Globus pallidus (tissue), 1 donor: ENCODE measurements at places on chromosomes 7 and 10.

DNA sequence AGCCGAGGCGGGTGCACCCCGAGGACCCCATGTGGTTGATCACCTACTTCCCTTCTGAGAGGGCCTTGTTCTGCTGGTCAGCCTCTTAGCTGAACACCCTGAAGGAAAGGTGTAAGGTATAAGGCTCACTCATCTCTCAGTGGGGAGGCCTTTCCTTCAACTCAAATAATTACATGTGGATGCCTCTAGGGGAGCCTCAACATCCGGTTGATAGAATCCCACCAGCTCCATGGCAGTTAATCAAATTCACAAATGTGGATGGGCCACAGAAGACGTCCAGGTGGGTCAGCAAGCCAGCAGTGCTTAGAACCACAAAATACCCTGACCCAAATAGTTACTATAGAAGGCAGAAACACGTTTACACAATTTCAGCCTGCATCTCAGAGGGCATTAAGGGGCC lies 37.7 kb upstream of the ZNF32 start:
- DNase-seq: no peak

- no peak for DNase-seq
These were observed 47.9 kb downstream of the IGF2BP3 start for GRCh38 chr7:23422384-23422783.

GRCh38 chr7:4842319-4843064 lies 19.3 kb downstream of the PAPOLB start:
- DNase-seq: no peak

DNA sequence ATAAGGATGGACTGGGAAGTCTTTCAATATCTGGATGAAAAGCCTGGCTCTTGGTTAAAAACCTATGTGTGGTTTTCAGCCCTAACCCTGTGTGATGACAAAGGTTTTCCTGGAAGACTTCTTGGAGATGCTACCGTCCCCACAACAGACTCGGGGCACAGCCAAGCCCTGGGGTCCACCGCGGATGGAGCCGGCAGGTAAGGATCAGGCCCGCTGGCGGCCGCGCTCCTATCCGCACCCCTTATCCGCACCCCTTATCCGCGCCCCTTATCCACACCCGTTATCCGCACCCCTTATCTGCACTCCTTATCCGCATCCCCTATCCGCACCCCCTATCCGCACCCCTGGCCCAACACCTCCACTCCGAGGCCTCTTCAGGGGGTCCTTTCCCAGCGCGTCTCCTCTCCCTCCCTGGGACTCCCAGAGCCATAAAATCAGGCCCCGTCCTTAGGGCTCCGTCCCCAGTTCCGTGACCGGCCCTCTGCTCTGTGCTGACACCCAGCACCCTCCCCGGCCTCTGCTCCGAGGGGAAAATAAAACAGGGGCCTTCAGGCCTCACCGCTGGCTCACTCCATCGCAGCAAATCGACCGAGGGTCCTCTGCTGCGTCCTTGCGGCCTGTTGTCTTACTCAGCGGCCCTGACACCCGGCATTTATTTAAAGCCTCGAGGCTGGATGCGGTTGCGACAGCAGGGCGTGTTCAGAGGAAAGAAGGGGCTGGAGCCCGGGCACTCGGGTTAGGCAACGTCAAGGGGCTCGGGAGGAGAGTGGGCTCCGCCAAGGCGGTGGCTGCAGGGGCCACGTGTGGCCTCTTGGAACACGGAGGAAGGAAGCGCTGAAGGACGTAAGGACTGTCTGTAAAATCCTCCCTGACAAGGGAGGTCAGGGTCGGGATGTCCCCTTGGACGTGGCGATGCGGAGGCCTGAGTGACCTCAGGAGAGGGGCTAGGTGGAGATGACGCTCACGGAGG lies 215.1 kb upstream of the ADARB2 start:
- no peak for DNase-seq

- DNase-seq: no peak
These were observed 460.0 kb downstream of the KCNMA1 start for GRCh38 chr10:77177589-77177988.

DNA sequence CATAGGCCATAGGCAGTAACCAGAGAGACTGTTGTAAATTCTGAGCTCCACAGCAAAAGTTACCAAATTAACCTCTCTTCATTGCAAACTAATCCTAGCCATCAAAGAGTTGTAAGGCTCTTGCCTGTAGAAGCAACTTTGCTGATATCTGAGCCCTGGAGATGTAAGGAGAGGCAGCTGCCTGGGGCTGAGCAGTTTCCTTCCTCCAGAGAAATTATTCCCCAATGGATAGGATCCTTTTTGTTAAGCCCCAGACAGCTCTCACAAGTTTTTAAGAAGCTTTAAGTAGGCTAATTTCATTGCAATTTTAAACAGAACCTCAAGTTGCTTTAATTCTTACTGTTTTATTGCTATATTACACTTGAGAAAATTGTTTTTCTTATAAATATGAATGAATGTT lies 211.1 kb downstream of the GALNT17 start:
- no peak for DNase-seq

GRCh38 chr7:4845740-4846142 lies 16.1 kb downstream of the PAPOLB start:
- DNase-seq: no peak

GRCh38 chr7:36002900-36003299 lies 150.2 kb upstream of the EEPD1 start:
- no peak for DNase-seq

- peak; percentile 67 for DNase-seq
These were observed 6.2 kb upstream of the ACTR3C start for GRCh38 chr7:150329331-150330120.

DNA sequence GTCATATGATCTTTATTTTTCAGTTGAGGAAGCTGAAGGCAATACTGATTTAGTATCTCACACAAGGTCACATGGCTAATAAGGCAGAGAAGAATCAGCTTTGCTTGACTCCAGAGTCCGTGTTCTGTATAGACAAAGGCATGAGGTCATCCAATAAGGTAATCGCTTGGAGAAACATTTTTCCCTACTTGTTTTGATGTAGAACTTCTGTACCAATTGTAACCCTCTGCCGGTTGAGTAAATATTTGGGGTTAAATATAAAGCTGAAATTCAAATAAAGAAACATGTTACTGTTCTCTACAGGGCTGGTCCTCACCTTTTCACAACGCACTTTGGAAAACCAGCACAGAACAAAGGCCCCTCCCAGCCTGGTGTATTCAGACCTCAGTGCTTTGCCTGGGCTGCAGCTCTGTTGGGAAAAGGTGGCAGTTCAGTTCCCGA lies 83.0 kb upstream of the INSYN2A start:
- no peak for DNase-seq

- no peak for DNase-seq
These were observed 198.4 kb upstream of the KIAA1217 start for GRCh38 chr10:24010436-24010970.

- no peak for DNase-seq
These were observed 42.8 kb downstream of the MINDY3 start for GRCh38 chr10:15817409-15818046.

GRCh38 chr10:29880856-29881255 lies 178.5 kb downstream of the JCAD start:
- DNase-seq: no peak

DNA sequence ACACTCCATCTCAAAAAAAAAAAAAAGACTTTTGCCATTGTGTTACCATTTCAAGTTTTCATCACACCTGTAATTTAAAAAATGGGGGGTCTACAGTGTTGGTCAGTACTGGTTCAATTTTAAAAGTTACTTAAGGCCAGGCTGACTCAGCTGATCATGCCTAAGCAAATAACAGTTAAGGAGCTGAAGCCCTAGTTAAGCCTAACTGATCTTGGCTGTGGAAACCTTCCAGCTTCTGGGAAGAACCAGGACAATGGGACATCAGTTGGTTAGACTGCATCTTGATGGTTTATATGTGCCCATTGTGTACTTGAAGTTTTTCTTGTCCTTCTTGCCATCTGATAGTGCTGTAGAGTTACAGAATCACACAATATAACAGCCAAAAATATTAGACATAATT lies 26.7 kb downstream of the VCL start:
- no peak for DNase-seq

DNA sequence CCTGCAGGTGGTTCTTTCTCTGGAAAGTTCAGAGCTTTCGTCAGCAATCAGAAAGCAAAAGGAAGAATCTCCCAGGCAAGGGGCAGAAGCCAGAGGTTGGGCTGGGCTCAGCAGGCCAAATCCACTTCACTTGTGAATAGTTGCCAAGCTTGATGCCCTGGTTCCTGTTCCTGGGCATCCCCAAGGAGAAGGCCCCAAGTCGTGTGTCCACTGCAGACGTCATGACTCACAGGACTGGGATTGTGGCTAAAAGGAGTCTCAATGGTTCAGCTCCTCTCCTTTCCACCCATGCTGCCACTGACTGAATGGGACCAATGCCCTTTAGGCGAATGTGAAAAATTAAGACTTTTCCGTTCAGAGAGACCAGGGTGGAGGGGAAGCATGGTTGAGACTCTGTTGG lies 38.6 kb upstream of the TRIM8 start:
- DNase-seq: no peak

GRCh38 chr7:105321754-105322455 lies 66.8 kb downstream of the SRPK2 start:
- DNase-seq: no peak

GRCh38 chr10:5511231-5511884 lies 12.0 kb upstream of the CALML5 start:
- no peak for DNase-seq

GRCh38 chr10:5632446-5632845 lies 33.9 kb downstream of the ASB13 start:
- DNase-seq: no peak

DNA sequence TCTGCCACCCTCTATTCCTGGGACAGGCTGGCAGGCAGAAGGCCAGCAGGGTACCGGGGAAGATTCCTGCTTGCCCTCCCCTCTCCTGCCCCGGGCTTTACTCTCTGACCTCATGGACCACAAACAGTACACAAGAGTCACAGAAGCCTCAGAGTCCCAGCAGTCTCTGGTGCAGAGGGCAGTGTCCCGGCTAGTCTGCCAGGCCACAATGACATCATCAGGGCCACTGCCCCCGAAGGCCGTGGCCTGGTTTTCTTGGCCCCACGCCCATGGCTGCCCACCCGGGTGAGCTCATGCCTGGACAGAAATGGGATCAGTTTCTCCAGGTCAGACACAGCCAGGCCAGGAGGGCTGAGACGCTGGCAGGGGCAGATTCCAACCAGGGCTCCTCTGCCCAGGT lies 91.9 kb downstream of the MYL10 start:
- no peak for DNase-seq

- DNase-seq: no peak
These were observed 18.6 kb upstream of the TRPV6 start for GRCh38 chr7:142904128-142904527.

DNA sequence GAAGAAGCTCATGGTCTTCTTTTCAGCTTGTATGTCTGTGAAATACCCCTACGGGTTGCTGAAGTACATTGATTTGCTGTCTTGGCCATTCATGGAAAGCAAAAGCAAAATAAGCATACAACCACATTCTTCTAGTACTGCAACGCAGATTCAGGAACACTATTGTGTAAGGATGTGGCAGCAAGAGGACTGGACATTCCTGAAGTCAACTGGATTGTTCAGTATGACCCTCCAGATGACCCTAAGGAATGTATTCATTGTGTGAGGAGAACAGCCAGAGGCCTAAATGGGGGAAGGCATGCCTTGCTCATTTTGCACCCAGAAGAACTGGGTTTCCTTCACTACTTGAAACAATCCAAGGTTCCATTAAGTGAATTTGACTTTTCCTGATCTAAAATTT lies 133.4 kb upstream of the ANKRD1 start:
- no peak for DNase-seq

- no peak for DNase-seq
These were observed 29.0 kb downstream of the AKR1D1 start for GRCh38 chr7:138105221-138105620.

DNA sequence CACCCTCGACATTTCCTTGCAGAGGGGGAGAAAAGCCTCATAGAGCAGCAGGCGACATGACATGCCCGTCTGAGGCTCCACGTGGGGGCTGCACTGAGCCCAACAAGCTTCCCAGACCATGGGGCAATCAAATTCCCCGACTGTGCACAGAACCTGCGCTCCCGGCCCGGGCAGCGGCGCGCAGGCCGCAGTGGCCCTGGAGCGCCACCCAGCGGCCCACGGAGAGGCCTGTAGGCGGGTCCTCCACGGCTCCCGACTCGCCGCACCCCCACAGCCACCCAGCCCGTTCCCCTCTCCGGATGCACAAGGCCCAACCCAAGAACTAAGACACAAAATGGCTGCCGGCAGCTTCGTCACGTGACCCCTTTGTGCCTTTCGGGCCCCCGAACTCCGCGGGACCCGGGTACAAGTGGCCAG lies 816 bp downstream of the EPC1 start:
- peak; percentile 97 for DNase-seq

DNA sequence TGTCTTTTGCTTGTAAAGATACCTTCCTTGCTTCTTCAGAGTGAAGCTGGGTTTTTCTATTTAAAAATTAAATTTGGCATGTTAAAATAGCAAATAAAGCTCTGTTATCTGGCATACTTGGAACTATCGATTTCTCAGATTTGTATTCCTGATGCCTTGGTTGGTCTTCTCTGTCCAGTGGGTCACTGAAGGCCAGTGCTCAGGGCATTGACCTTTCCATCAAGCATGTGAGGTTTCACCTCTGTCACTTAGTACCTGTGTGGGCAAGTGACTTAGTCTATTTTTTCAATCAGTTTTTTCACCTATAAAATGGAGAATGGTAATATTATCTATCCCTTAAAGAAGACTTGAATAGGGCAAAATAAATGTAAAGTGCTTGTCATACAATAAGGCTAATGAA lies 311.3 kb downstream of the BICC1 start:
- DNase-seq: no peak

DNA sequence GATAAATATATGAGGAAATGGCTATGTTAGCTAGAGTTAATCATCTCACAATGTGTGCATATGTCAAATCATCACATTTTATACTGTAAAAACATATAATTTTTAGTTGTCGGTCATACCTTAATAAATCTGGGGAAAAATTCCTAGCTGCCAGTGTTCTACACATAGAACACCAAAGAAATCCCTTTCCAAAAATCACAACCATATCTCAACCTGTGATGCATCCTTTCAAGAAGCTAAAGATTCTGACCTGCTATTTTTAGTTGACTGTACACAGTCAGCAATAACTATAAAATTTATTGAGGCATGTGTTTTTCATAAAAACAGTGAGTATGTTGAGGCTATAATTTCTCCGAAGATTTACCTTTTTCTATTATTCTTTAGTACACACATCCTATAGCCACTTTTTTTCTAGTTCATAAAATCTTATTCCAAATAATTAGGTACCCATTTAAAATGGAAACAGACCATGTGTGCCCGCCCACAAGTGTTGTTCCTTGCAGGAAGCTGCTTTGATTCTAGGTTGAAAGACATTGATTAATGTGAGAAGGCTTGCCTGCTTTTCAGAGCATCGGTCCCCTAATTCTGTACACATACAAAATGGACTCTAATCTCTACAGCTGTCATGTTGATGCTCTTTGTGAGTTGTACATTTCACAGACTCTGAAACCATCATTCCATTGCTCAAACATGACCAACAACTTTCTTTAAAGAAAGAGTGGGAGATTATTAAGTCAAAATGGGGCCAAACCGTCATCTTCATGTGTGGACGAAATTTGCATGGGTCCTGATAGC lies 117.5 kb upstream of the LRRN3 start:
- DNase-seq: no peak

DNA sequence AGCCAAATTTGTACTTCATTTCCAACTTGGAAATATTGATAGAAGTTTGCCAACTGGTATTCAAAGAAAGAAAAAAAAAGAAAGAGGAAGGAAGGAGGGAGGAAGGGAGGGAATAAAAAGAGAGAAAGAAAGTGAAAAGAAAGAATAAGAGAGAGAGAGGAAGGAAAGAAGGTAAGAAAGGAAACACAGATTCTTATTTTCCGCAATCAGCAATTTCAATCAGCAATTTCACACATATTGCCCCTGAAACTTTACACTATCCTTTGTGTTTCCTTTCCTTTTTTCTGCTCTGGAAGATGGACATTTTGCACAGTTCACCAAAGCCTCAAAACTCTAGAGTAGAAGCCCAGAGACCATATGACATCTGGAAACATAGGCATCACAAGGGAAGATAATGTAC lies 888.1 kb downstream of the REEP3 start:
- no peak for DNase-seq
